Astrocyte (in vitro differentiated cells and primary cell): ENCODE measurements at places on chromosomes 3 and 15.

DNA sequence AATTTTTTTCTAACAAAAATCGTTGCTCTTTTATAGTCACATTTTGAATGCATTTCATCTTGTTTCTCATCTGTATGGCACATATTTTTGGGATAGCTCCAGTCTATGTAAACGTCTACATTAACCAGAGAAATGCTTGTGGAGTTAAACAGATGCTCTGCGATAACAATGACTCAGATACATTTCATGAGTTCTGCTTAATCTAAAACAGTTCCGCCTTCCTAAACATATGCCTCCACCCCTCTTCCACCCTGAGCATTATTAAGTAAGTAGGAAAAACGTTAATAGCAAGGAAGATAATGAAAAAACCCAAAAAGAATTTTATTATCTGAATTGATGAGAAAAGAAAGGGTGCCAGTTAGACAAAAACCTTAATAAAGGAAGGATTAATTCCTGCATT, 396.1 kb downstream of the TUSC7 start:
- peak; percentile 63 for DNase-seq

GRCh38 chr15:61834076-61834697, 226.1 kb downstream of the VPS13C start:
- DNase-seq = peak; percentile 39

DNA sequence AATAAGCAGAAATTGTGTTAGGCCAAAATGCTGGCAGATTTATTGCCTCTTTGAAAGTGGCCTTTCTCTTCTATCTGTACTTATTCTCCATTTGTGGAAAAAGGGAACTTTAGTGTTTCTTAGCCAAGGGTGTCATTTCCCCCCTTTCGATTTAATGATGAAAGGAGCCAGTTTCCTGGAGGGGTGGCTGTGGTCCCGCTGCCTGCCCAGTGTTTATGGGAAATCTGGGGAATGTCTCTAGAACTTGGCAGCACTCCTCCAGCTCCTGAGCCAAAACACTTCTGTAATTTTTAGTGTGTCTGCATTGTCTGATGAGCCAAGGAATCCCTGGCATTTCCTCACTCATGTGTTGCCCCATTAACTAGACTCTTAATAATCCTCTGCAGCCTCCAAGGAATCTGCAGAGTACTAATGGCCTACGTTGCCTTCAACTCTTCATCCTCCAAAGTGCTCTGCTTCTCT, 448.8 kb downstream of the GRM7 start:
- peak; percentile 97 for DNase-seq

DNA sequence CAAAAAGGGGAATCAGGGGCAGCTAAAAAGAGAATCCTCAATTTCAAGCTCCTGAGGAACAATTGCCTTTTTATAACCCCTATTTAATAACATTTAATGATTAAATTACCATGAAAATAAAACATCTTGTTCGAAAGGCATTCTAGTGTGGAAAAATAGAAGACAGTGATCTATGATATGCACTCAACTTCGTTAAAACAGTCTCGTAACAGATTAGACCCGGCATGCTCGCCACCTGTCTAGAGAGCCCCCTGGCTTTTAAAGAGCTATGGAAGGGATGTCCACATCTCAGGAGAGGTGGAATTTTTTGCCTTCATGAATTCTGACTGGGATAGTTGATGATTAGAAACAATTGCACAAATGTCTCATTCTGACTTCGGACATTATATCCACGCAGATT, 153.7 kb upstream of the MDFIC2 start:
- DNase-seq = no peak

- no peak for DNase-seq
Observed at GRCh38 chr15:61729646-61730045, 330.6 kb downstream of the VPS13C start.

GRCh38 chr15:69403594-69403993, 10.6 kb upstream of the KIF23 start:
- DNase-seq = peak; percentile 92

DNA sequence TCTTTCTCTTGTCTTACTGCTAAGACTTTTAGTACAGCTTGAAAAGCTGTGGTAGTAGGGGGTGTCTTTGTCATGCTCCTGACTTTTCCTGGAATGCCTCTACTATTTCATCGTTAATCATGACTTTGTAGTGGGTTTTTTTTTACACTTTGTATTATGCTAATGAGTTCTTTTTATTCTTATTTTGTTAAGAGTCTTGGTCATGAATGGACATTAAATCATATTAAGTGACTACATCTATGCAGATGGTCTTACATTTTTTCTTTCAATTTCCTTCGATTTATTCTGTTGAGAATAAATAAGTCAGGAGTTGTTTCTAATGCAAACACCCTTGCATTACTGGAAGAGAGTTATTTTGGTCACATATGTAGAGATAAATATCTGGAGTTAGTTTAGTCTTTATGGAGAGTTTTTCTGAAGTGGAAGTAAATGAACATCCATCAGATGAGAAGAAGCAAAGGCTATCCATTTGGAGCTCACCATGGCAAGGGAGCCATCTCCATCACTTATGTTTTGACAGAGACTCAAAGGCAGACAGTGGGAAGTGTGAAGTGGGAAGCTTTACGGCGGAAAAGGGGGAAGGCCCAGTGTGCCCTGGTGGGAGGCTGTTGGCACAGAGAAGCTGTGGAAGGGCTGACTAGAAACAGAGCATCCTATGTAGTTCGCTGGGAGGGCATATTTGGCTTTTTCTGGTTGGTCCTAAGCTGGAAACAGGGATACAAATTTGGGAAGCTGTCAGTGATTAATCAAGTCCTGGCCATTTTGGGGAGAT, 73.1 kb upstream of the PRR23E start:
- DNase-seq = no peak

DNA sequence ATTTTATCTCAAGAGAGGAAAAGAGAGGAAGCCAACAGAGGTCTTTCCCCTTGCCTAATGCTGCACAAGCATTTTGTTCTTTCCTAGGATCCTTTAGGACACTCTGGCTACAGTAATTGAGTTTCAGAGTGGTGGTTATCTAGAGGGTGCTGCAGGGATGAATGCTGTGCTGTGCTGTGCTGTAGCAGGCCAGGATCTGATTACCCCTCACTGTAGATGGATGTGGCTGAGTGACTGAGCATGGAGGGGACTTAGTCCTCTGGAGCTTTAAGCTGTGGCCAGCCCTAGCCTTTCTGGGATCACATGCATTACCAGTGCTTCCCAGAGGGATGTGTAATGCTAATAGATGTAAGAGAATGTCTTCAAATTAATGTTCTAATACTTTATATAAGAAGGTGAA, 94.8 kb downstream of the SLC9A9 start:
- DNase-seq = no peak

GRCh38 chr3:188219147-188219546, 65.2 kb downstream of the LPP start:
- no peak for DNase-seq

- no peak for DNase-seq
Observed at GRCh38 chr3:19931180-19931692, 2.8 kb downstream of the EFHB start.

GRCh38 chr3:33071181-33071580, 25.8 kb downstream of the GLB1 start:
- DNase-seq = no peak

DNA sequence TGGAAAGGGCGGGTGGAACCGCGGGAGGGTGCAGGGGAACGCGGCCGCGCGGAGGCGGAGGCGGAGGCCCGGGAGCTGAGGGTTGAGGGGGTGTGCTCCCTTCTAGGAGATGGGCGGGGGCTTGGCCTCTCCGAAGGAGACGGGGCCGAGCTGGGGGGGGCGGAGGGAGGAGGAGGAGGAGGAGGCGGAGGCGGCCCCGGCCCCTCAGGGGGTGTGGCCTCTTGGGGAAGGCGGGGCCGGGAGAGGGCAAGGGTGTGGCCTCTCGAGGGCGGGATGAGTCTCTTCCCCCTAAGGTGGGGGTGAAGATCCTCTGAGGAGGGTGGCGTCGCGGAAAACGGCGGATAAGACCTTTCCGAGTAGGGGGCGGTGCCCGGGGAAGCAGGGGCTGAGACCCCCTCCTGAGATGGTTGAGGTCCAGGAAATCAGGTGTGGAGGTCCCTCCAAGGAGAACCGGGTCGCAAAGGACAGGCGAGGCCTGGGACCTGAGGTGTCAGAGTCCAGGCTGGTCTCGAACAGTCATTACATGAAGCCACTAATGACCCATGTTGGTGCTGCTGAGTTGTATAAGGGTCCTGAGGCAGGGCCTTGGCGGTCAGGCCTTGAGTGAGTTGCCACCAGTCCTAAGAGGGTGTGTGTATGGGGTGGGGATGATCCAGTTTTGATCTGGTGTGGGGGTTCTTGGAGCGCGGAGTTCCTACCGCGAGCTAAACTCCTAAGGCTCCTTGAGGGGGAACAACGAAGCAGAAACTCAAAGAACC, 759 bp downstream of the WDR6 start:
- peak; percentile 57 for DNase-seq

GRCh38 chr3:79917561-79917960, 149.8 kb upstream of the ROBO1 start:
- no peak for DNase-seq

DNA sequence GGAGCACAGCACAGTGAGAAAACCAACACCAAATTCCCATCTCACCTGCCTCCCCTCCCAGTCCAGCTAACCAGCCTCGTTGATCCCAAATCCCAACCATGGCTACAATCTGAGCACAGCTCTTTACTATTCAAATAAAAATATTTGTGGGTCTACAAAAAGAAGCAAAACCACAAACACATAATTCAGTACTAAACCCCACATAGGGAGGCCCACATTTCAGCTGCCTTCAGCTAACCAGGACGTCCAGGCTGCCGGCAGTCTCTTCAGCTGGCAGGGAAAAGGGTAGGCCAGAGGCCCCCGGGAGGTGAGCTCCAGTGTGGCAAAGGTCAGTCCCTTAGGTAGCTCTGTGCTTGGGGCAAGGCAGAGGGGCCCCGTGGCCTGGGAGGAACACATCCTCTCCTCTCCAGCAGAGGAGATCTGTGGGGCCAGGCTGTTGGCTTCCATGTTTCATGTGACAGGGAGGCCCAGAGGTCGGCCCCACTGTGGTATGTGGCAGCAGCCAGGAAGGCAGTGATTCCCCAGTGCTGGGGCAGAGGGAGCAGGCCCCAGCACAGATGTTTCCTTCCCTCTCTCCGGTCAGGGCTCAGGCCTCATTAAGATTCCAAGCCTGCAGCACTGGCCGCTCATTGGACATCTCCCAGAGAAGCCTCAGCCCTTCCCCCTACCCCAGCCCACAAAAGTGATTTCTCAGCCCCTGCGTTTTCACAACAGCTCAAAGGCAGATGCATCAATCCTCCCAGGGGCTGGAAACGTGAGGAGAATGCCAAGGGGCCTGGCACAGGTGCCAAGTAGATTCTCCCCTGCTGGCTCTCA, 381.4 kb downstream of the NTRK3 start:
- DNase-seq = peak; percentile 72

GRCh38 chr15:71784719-71785118, 25.6 kb upstream of the NR2E3 start:
- DNase-seq = no peak

GRCh38 chr3:101677436-101678286, 729 bp upstream of the ZBTB11 start:
- no peak for DNase-seq

DNA sequence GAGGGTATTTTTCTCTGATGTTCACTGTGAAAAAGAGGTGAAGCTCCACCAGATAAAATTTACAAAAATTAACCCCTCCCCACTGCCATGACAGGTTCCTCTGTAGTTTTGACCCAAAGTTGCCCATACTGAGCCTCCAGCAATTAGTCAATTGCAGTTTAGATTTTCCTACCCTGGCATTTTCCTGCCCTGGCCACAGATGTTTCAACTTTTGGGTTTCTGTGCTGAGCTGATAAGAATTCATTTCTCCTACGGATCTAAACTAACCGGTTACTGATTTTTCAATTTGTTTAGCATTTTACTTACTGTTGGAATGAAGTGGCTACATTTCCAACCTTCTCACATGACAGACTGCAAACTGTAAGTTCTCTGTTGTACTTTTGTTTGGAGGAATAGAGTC, 1346.1 kb upstream of the EPHA6 start:
- DNase-seq = no peak

DNA sequence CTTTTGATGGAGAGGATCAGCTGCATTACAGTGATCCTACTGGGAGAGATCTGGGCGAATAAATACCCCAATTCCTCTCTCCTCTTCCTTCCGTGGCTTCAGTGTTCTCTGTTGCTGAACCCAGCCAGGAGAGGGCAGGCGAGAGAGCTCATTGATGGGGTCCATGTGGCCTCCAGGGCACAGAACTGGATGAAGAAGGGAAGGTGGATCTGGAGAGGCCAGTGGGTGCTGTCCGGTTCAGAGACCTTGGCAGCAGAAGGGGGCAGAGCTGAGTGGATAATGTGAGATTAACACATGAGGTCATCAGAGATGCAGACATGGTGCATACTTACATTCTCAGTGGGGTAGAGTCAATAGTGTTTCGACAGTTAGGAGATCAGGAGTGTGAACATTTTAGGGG, 193.6 kb downstream of the CLSTN2 start:
- no peak for DNase-seq

DNA sequence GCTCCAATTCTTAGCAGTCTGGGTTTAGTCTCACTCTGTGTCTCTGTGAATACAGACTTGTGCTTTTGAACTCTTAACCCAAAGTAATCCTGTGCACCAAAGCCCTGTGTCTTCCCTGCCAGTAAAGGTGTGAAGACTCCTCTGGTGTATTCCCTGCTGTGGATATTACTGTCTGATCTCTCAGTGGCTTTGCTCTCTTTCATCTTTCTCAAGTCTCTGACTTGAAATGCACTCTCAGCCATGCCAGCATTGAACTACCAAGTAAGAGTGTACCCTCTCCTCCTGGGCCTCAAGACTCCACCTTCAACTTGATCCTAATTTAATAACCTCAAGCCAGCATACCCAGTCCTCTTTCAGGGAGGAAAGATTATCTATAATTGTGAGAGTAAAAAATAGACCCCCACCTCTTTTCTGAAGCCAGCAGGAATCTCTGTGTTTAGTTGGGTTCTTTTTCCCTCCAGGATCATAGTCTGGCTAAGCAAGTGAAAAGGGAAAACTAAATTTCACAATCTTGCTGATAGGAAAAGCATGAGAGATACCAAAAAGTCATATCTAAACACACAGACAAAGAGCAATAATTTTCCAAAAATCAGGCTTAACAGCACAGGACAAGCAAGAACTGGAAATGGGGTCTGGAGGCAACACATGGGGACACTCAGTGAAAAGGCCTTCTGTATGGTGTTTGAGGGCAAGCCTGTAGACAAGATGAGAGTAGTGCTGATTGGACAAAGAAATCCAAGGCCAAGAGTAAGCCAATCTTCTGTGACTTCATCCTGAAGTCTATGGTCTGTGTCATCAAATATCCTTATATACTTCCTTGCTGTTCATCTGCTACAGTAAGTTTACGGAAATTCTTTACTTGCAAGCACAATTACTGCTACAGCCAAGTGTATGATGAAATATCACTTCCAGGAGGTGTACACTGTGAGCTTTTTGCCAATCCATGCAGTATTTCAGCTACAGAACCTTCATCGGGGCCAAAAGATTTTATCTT, 296.1 kb upstream of the TGFBR2 start:
- DNase-seq = no peak

GRCh38 chr3:151964743-151965142, 91.3 kb downstream of the SUCNR1 start:
- no peak for DNase-seq

- peak; percentile 24 for DNase-seq
Observed at GRCh38 chr3:129398803-129399144, 29.7 kb downstream of the EFCAB12 start.

GRCh38 chr15:73965094-73965757, 26.9 kb downstream of the STOML1 start:
- no peak for DNase-seq
